ENCODE measurements at places on chromosomes 16 and 17.

DNA sequence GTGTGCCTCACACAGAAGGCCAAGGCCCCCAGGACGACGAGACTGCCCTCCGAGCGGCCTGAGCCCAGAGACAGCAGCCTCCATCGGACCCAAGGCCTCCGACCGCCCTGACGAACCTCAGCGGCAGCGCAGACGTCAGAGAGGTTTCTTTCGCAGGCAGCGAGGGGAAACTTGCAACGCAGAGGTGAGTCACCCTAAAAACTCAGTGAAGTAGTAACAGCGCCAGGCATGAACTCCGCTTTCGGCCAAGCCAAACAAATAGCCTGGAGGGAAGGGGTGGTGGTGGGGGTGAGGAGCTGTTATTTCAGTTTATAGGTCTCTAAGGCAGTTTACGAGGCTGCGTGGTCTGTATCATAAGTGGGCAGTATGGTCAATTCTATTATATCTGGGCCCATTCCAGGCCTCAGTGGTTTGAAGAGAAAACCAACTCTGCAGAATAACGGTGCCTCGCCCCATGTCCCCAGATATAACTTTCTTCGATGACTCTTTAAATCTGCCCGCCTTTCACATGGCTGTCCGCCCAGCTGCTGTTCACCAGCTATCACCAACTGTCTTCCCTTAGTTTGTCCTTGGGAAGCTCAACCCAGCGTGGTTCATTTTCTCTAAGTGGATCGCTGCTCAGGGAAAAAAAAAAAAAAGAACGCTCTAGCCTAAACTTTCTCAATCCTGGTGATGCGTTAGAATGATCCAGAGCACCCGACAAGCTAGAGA lies 43.5 kb upstream of the FOXF1 start:
- no peak for DNase-seq

DNA sequence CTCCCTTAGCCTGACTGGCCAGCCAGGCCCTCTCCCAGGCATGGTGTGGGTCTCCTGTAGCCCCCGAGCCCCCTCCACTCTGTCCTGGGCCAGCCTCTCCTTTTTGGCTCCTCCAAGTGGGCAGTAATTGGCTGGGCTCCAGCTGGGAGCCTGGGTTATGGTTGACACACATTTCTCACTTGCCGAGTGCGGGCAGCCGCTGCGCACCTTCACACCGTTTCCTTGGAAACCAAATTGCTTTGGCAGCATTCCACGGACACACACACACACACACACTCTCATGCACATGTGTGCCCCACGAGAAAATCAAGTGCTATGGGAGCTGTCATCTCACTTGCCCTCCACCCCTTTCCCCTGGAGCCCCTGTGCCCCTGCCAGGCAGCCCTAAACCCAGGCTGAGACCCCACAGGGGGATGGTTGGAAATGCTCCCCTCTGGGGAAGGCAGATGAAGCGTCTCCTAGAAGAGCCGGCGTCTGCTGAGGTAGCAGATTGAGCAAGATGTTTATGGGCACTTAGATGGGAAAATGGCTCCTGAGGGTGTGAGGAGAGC lies 402.7 kb upstream of the TNRC6C start:
- DNase-seq = peak; percentile 42

- DNase-seq = no peak
Measured at GRCh38 chr17:83042522-83043158, 36.8 kb upstream of the METRNL start.

GRCh38 chr17:73091410-73091769 lies 1.1 kb downstream of the SLC39A11 start:
- DNase-seq = peak; percentile 13

DNA sequence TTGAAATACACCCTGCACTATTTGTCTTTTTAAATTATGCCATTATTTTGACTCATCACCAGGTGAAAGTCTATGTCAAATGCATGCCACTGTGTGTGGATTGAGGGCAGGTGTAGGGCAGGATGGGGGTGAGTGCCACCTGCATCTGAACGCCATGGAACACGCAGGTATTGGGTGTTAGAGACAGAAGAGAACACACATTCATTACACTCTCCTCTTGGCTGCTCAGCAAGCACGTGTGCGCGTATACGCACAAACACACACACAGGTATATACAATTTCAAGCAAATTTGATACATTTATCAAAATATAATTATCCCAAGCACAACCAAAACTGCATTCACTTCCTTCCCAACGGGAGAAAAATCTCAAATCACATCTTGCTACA lies 268.9 kb downstream of the NTN1 start:
- no peak for DNase-seq

GRCh38 chr17:39563476-39563875 lies 44.2 kb downstream of the NEUROD2 start:
- DNase-seq = peak; percentile 77

GRCh38 chr16:29738514-29738913 lies 7.3 kb downstream of the C16orf54 start:
- no peak for DNase-seq

- DNase-seq = no peak
Measured at GRCh38 chr17:77826132-77826873, 132.2 kb upstream of the TNRC6C start.

DNA sequence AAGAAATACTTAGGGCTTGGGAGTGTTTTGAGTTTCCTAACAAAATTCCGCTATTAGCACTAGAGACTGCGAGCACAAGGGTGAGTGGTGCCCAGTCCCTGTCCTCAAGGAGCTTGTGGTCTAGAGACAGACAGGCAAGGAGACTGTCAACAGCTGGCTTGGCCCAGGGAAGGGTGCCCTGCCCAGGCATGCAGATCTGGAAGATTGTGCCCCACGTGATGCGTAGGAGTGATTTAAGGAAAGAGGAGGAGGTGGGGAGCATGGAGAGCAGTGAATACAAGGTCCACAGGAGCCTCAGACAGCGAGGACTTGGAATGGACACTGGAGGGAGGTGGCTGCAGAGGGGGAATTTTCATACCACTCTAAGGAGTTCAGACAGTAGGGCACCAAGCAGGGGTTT lies 25.0 kb downstream of the SCPEP1 start:
- no peak for DNase-seq

DNA sequence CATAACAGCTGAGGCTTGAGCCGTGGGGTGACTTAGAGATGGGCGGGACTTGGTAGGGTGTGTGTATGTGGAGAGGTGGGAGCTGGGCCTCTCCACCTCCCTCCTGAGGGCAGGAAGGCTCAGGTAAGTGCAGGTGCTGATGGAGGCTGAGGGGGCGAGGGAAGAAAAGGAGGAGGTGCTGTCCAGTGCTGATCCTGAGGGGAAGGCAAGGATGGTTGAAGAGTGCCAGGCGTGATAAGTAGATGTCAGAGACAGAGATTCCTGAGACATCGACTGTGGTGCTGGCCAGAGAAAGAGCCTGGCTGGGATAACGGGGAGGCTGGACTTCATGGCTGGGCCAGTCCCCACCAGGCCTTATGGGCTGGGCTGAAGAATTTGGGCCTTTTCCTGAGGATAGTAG lies 159.1 kb downstream of the SDK2 start:
- no peak for DNase-seq

GRCh38 chr16:70691223-70692129 lies 5.6 kb upstream of the MTSS2 start:
- peak; percentile 44 for DNase-seq

DNA sequence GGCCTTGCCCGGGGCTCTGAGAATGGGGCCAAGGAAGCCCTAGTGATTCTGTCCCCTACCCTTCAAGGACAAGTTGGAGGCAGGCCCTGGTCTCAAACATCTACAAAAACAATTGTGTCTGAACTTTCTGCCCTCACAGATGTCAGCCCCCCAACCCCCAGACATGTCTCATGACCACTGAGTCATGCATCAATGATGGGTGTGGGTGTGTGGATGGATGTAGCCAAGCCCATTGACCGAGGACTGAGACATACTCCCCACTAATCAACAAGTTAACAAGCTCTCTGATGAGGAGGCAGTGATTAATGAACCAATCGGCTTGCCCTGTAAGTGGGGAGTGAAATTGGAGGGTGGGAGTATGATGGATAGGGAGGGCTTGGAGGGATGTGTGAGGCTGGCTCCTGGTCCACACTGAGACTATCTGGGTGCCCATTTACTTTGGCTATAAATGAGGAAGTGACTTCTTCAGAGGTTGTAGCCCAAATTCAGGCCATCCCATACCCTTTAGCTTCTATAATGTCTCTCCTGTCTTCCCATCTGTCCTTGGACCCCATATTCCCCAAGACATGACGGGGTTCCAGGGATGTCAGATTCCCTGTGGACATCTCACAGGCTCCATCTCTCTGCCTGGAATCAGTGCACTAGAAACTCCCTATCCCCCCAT lies 97.1 kb upstream of the TMEM97 start:
- no peak for DNase-seq

- DNase-seq = no peak
Measured at GRCh38 chr16:87375426-87376135, 8.0 kb downstream of the FBXO31 start.
